ENCODE measurements at places on chromosomes 2 and 18. TPM values are rescaled to one million over a fixed set of nuclear protein-coding genes. Genes with fewer than 3 reads are reported as not detected.
A peak's percentile ranks its signal among the peaks of the same experiment; 100 is the strongest.

Gene RAX
- total RNA-seq, result not detected

Gene TLX2
- 0.53 TPM for total RNA-seq

- no peak overlapping the region for H3K4me3 ChIP-seq
- H3K36me3 ChIP-seq, result no peaks in the 10 kb centered on the region
- no peak for DNase-seq
- no peaks in the 10 kb centered on the region for H3K27me3 ChIP-seq
- H3K27ac ChIP-seq, result no peak overlapping the region
Observed at GRCh38 chr2:65663831-65664407, 231.5 kb upstream of the SPRED2 start.

Gene TUBB8B
- not detected for total RNA-seq

Gene ANKRD62
- not detected for total RNA-seq

Gene REG3G
- 33.1 TPM for total RNA-seq

DNA sequence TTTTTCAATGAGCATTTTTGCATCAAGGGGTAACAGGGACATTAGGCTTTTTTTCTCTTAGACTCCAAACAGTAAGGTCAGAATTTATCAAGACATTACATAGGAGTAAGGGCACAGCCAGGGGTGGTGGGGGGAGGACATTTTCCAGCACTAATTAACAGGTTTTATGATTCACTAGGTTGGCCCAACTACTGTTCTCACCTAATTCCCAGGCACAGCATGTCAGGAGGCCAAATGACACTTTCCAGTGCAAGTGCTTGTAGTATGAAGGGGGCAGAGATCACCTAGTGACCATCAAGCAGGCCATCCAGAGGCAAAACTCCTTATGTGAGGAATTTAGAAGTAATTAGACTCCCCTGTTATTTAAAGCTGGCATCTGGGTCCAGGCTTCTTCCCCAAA, 3.9 kb upstream of the MBD2 start:
- H3K36me3 ChIP-seq, result no peaks in the 10 kb centered on the region
- no peak for DNase-seq
- no peak overlapping the region for H3K4me3 ChIP-seq
- H3K4me1 ChIP-seq, result no peaks in the 10 kb centered on the region

Gene DSC3
- 0.83 TPM for total RNA-seq

DNA sequence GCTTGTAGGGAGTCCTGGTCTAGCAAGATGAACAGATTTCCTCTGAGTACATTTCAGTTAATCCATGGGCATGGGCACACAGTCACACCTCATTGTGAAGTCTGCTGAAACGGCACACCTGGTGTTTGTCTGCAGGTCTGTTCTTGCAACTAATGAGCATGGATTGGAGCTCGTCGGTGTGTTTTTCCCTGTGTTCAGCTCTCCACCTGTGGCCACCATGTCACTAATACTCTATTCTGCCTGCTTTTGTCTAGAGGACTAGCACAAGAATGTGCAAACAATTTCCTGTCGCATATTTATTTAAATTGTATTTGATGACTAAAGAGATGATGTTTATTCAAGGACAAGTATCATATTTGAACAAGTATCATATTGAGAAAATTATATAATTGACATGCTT, 24.5 kb upstream of the PPP4R1 start:
- no peaks in the 10 kb centered on the region for H3K4me1 ChIP-seq
- H3K27me3 ChIP-seq, result no peaks in the 10 kb centered on the region
- H3K27ac ChIP-seq, result no peak overlapping the region

Gene FOXI3
- not detected for total RNA-seq

Gene GLI2
- 0.94 TPM for total RNA-seq

GRCh38 chr2:32189011-32189410, 23.3 kb downstream of the SLC30A6 start:
- H3K4me3 ChIP-seq, result no peak overlapping the region
- H3K27ac ChIP-seq, result no peak overlapping the region
- H3K27me3 ChIP-seq, result no peaks in the 10 kb centered on the region
- no peaks in the 10 kb centered on the region for H3K4me1 ChIP-seq

- H3K27ac ChIP-seq, result no peak overlapping the region
- no peak overlapping the region for H3K4me3 ChIP-seq
- H3K36me3 ChIP-seq, result no peaks in the 10 kb centered on the region
- H3K4me1 ChIP-seq, result no peaks in the 10 kb centered on the region
Observed at GRCh38 chr2:196990092-196990491, 63.6 kb upstream of the PGAP1 start.

- DNase-seq, result no peak
- H3K27ac ChIP-seq, result no peak overlapping the region
- no peaks in the 10 kb centered on the region for H3K27me3 ChIP-seq
- no peaks in the 10 kb centered on the region for H3K36me3 ChIP-seq
- H3K4me1 ChIP-seq, result no peaks in the 10 kb centered on the region
- no peak overlapping the region for H3K4me3 ChIP-seq
Observed at GRCh38 chr2:106944215-106944614, 58.2 kb upstream of the ST6GAL2 start.

DNA sequence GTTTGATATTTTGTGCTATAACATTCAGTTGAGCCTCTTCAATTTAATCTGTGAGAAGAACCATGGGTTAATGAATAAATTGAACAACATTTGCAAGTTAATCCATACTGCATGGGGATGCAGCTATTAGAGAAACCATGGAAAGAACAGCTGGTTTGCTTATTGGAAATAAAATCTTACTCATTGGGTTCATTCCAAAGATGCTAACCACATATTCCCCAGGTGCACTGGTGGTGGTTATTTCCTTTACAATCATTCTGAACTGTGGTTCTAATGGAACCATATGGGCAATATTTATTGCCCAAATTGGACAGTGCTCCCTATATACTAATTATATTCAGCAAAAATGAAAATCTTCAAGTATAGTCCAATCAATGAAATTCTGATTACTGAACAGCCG, 1200.4 kb upstream of the CDH2 start:
- no peaks in the 10 kb centered on the region for H3K27me3 ChIP-seq
- no peak for DNase-seq
- no peaks in the 10 kb centered on the region for H3K36me3 ChIP-seq
- H3K27ac ChIP-seq, result no peak overlapping the region
- no peak overlapping the region for H3K4me3 ChIP-seq
- H3K4me1 ChIP-seq, result no peaks in the 10 kb centered on the region

- H3K4me3 ChIP-seq, result no peak overlapping the region
- no peak for DNase-seq
- no peak overlapping the region for H3K27ac ChIP-seq
- no peaks in the 10 kb centered on the region for H3K4me1 ChIP-seq
- H3K36me3 ChIP-seq, result no peaks in the 10 kb centered on the region
Observed at GRCh38 chr2:103327386-103327785, 565.6 kb downstream of the TMEM182 start.

- H3K4me3 ChIP-seq, result peak overlapping the region; percentile 55
- DNase-seq, result peak; percentile 89
- no peaks in the 10 kb centered on the region for H3K27me3 ChIP-seq
- peaks cover 32% of the 10 kb centered on the region for H3K4me1 ChIP-seq
- H3K27ac ChIP-seq, result peak overlapping the region; percentile 97
Observed at GRCh38 chr18:22346953-22347605, 70.6 kb downstream of the CTAGE1 start.

- no peak for DNase-seq
- H3K27ac ChIP-seq, result no peak overlapping the region
- H3K36me3 ChIP-seq, result no peaks in the 10 kb centered on the region
- H3K4me1 ChIP-seq, result peaks cover 21% of the 10 kb centered on the region
- H3K27me3 ChIP-seq, result no peaks in the 10 kb centered on the region
Observed at GRCh38 chr2:74415762-74416395, 5.5 kb downstream of the C2orf81 start.

DNA sequence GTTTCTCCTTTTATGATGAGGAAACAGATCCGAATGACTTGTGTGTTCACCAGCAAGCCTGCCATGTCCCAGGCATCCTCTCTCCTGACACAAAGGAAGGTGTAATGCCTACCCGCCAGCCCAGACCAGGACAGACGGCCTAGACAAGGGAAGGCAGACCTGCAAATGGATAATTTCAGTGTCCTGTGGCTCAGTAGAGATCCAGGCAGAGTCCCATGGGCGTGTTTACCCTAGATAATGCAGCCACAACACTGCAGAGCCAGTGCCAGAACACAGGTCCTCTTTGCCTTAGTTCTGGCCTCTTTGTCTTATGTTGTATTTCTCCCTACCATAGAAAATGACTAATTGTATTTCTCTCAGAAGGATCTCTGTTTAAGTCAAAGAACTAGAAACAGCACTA, 12.7 kb downstream of the TRAPPC12 start:
- H3K36me3 ChIP-seq, result peaks cover 3% of the 10 kb centered on the region
- H3K27me3 ChIP-seq, result no peaks in the 10 kb centered on the region

DNA sequence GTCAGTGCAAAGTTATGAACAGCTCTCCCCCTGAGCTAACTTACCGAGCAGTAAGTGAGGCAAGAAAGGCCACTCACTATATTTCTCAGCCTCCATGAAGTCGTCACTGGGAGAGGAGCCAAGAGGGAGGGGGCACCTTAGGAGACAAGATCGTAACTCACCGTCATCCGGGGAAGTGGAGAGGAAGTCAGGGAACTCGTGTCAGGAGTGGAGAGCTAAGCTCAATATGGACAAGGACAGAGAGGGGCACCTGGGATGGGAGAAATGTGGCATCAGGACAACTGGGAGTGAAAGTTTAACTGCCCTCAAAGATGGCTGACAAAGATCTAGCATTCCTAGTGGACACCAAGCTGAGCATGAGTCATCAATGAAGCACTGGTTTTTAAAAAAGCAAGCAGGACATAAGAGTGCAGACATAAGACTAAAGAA, 37.1 kb downstream of the BCL11A start:
- H3K27ac ChIP-seq, result no peak overlapping the region
- no peak for DNase-seq
- H3K4me1 ChIP-seq, result peaks cover 19% of the 10 kb centered on the region
- H3K27me3 ChIP-seq, result no peaks in the 10 kb centered on the region
- H3K4me3 ChIP-seq, result no peak overlapping the region
- no peaks in the 10 kb centered on the region for H3K36me3 ChIP-seq

Gene AQP12A
- total RNA-seq, result 9.2 TPM

- no peaks in the 10 kb centered on the region for H3K4me1 ChIP-seq
- no peaks in the 10 kb centered on the region for H3K36me3 ChIP-seq
- H3K27me3 ChIP-seq, result no peaks in the 10 kb centered on the region
- no peak overlapping the region for H3K4me3 ChIP-seq
Observed at GRCh38 chr2:194938066-194938465, 719.0 kb upstream of the SLC39A10 start.

DNA sequence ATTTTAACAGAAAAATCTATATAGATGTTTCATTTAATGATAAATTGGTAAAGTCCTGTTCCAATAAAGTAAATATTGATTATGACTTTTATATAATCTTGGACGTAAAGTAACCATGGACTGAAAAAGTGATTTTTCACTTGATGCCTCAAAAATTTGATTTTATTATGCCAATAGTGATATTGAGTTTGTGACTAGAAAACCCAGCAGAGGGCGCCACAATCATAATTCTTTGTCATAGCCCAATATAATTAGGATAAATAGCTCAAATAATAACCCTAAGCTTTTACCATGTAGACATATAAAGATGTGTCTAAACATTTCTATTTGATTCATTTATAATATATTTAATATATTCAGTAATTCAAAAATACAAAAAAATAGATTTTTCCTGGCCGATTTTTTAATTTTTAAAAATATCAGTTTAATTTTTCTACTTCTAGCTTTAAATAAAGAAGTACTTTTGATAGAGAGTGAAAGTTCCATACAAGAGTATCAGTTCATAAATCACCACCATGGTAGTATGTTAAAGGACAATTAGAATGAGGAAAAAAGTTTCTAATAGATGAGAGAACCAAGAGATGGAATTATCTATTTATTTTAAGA, 30.7 kb downstream of the CAMKMT start:
- H3K27ac ChIP-seq, result no peak overlapping the region
- H3K4me3 ChIP-seq, result no peak overlapping the region
- no peaks in the 10 kb centered on the region for H3K27me3 ChIP-seq
- H3K4me1 ChIP-seq, result no peaks in the 10 kb centered on the region
- no peak for DNase-seq
